Activated CD8-positive, alpha-beta memory T cell treated with anti-CD3 and anti-CD28 coated beads, Interleukin-2, amount 10 ng/mL, durations not matched to agents 7 days and 5 days (primary cell): ENCODE measurements at places on chromosomes 12 and 14. TPM values are rescaled to one million over a fixed set of nuclear protein-coding genes. Genes with fewer than 3 reads are reported as not detected.
A peak's percentile ranks its signal among the peaks of the same experiment; 100 is the strongest.

DNA sequence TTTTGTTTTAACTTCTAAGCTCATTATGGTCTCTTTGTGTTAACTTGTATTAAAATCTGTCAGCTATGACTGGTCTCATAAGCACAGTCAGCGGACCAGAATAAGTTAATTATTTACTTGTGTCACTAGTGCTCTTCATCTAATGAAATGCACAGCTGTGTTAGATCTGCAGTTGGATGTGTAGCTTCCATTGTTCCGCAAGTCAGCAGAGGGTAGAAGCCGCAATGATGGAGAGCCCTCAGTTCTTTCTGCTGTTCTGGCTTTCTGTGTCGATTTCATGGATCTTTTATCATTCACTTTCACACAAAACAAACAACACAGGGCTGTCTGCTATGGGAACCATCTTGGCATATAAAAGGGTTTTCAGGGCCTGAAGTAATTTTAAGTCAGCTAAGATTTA is 89.3 kb upstream of the RFX4 start:
- no peak overlapping the region for H3K27ac ChIP-seq
- H3K36me3 ChIP-seq, result peaks cover 5% of the 10 kb centered on the region
- no peak for DNase-seq
- H3K4me1 ChIP-seq, result no peaks in the 10 kb centered on the region

DNA sequence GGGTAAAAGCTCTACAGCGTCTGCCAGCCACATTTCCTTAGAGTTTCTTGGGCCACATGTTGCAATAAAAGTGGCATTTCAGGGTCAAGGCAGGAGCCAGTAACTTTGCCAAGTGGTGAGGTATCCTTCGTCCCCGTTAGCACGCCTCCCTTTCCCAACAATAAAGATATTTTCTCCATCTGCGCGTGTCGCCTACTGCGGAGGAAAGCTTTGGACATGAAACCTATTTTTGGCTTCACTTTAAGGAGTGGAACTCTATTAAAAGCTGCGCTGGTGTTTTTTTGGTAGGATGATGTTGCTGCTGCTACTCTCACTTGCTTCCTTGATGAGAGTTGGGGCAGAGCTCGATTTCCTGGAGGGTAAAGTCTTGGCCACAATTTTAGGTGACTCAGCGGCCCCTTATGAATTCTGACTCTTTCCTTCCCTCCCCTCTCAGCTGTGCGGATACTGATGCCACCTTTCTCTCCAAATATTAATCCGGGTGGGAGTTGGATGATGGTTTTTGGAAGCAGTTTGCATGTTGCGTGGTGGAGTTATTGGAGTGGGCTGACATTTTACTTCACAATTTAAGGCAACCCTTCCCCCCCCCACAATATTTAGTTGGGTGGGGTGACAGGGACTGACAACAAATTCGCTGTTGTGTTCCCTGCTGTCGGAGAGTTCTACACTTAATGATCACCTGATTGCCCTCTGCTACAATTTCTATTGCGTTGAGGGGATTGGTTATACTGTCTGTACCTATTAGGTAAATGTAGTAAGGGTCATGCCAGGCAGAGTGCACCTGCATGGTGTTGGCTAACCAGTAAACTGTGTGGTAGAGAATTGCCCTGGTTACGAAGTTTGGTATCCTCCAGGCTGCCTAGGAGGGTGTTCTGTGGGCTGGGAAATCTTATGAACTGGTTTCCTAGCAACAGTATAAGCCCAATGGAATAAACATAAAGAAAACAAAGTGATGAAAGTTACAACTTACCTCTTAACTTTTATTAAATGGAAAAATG is 1.1 kb downstream of the CCDC91 start:
- H3K27me3 ChIP-seq, result no peaks in the 10 kb centered on the region
- peaks cover 35% of the 10 kb centered on the region for H3K36me3 ChIP-seq
- peak; percentile 69 for DNase-seq
- peak overlapping the region; percentile 96 for H3K4me3 ChIP-seq

DNA sequence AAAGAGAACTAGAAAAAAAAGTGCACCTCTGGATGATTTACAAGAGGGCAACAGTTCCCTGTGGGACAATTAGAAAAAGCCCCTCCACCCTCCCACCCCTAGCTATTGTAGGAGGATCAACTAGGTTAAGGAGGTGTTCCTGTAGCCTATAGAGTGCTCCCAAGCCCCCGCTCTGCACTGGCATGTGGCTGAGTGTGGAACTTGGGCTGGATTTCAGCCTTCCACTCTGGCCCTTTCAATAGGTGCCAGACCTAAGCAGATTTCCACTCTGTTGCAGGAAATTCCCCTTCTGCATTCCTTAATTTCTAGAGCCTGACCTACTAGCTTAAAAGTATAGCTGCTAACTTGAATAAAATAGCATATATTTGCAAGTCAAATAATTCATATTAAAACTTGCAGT is 2.8 kb downstream of the NFATC4 start:
- H3K4me1 ChIP-seq, result peaks cover 15% of the 10 kb centered on the region
- H3K36me3 ChIP-seq, result no peaks in the 10 kb centered on the region
- no peak for DNase-seq
- peaks cover 41% of the 10 kb centered on the region for H3K27me3 ChIP-seq
- no peak overlapping the region for H3K4me3 ChIP-seq

DNA sequence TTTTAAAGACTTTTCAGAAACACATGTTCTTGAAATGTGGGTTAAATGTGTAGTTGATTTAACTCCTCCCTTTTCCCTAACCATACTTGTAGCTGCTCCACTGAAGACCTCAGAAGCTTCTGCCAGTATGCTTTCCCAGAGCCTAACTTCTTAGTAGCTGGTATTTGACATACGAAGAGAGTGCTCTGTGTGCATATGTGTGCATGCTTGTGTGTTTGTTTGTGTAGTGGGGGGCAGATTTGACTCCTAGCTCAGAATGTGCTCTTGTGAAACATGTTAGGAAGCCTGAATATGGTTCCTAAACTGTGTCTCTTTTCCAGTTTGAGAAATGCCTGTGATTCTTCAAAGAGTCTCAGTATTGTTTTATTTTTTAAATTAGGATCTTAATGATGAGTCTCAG is 420.4 kb downstream of the PCNX1 start:
- H3K27me3 ChIP-seq, result no peaks in the 10 kb centered on the region
- peaks cover 74% of the 10 kb centered on the region for H3K4me1 ChIP-seq
- H3K27ac ChIP-seq, result no peak overlapping the region

The SLC6A15 gene
- not detected for total RNA-seq

GRCh38 chr12:9673404-9674225 is 4.1 kb downstream of the CLEC2D start:
- H3K4me3 ChIP-seq, result peak overlapping the region; percentile 95
- H3K27me3 ChIP-seq, result no peaks in the 10 kb centered on the region
- peaks cover 51% of the 10 kb centered on the region for H3K4me1 ChIP-seq
- peaks cover 90% of the 10 kb centered on the region for H3K36me3 ChIP-seq

DNA sequence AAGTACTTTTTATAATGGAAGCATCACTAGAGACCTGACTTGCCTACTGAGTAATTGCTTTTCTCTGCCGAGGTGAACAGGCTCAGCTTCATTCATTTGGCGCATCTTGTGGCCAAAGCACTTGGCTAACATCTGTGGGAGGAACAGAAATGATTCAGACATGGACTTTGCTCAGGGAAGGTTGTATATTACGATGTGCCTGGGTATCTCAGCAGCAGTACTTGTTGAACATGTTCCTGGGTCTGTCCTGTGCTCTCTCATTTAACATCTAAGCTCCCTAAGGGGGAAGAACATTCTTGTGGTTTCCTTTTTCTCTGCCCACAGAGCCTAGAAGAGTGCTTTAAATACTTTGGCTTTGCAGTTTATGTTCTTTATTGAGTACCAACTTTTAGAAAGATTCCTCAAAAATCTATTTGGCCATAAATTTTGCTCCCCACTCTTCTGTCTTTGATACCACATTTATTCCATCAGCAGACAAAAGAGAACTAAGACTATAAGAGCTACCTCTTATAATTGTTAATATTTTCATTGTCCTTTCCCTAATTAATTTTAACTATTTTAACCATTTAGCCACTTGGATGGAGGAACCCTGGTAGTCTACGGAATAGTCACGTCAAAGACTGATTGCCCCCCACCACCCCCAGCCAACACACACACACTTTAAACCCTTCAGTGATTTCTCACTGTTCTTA is 101.2 kb upstream of the EGLN3 start:
- H3K27ac ChIP-seq, result peak overlapping the region; percentile 57
- peaks cover 6% of the 10 kb centered on the region for H3K27me3 ChIP-seq
- peak overlapping the region; percentile 3 for H3K4me3 ChIP-seq
- peaks cover 13% of the 10 kb centered on the region for H3K36me3 ChIP-seq

DNA sequence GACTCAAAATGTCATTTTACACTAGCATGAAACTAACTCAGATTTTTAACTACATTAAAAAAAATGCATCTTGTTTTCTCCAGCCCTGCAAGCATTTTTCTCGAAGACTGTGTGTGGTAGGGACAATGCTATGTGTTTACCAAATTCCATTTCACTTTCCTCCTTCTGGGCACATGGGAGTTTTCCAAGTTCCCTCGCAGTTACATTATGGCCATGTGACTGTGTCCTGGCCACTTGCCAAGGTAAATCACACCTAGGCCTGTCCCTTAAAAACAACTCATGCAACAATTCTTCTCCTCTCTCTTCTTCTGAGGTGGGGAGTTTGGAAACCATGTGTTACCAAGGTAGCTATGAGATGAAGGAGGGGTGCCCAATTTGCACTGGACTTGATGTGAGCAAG is 108.7 kb downstream of the SYT10 start:
- no peaks in the 10 kb centered on the region for H3K36me3 ChIP-seq
- H3K4me3 ChIP-seq, result no peak overlapping the region
- DNase-seq, result no peak
- no peaks in the 10 kb centered on the region for H3K4me1 ChIP-seq
- H3K27ac ChIP-seq, result no peak overlapping the region

DNA sequence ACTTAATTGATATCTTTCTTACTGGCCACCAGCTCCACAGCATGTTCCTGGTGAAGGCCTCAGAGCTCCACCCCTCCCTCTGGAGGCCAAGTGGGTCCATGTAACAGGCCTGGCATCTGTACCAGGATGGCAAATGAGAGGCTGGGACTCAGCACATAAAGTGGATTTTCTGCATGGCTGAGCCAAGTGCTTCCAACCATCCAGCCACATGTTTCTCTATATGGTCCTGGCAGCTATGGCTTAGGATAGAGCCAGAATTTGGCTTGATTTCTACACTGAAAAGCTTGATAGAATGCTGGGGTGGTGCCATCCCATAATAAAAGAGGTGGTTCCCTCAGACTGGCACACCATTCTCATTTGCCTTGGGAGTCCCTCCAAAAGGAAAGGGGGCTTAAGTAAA is 94.1 kb downstream of the PAX9 start:
- DNase-seq, result no peak
- H3K27ac ChIP-seq, result no peak overlapping the region
- H3K27me3 ChIP-seq, result no peaks in the 10 kb centered on the region
- H3K4me1 ChIP-seq, result no peaks in the 10 kb centered on the region
- no peak overlapping the region for H3K4me3 ChIP-seq
